Stimulated activated CD4-positive, alpha-beta T cell treated with anti-CD3 and anti-CD28 coated beads, Interleukin-1b, Interleukin-23, amount 100 ng/mL, for 48 hours (primary cell): ENCODE measurements at places on chromosomes 2 and 18.

GRCh38 chr2:180472133-180472532 lies 465.0 kb upstream of the CWC22 start:
- no peak for DNase-seq

GRCh38 chr2:157056200-157056676 lies 201.3 kb upstream of the GALNT5 start:
- no peak for DNase-seq

GRCh38 chr2:18339326-18339725 lies 221.1 kb downstream of the RDH14 start:
- no peak for DNase-seq

DNA sequence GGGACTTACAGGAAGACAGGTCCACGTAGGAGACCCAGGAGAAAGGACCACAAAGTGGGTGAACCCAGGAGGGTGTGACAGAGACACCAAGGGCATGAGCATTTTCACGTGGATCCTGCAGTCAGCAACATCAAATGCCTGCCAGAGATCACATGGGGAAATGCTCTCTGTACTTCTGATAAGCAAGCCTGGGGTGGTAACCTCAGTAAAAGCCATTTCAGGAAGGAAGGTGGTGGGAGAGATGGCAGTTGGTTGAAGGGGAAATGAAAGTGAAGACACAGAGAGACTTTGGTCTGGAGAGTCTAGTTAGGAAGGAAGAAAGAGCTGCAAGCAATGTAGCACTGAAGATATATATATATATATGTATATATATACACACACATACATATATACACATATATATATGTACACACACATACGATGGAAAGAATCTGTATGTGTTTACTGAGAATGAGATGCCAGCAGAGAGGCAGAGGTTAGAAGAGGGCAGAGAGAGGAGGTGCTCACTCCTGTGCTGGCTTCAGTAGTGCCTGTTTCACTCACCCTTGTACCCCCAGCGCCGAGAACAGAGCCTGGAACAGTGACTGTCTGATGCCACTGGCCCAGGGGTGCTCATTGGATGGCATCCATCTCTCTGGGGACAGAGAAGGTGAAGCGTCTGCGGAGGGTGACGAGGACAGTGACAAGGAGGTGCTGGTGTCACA lies 314.9 kb downstream of the AFF3 start:
- no peak for DNase-seq

DNA sequence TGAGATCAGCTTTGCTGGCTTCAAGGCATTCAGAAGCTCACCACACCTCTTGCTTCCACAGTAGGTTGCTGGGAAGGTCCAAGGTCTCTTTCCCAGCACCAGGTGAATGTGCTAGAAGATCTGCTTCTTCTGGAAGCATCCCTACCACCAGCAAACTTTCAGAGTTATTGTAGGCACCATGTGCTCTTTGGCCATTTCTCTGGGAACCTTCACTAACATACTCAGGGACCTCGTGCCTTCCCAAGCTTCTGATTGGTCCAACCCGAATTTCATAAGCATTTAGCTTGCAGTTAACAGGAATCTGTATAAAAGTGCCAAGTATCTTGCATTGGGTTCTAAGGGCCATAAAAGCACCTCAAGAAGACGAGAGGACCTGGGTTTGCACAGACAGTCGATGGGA lies 86.5 kb upstream of the ARL4C start:
- DNase-seq, result no peak

GRCh38 chr2:130957915-130958314 lies 121.2 kb downstream of the ARHGEF4 start:
- DNase-seq, result no peak

GRCh38 chr2:120244656-120245519 lies 7.8 kb upstream of the RALB start:
- no peak for DNase-seq

- no peak for DNase-seq
Observed at GRCh38 chr2:174858745-174859144, 94.5 kb upstream of the CHRNA1 start.

GRCh38 chr2:161975813-161976160 lies 98.2 kb downstream of the DPP4 start:
- DNase-seq, result no peak

- no peak for DNase-seq
Observed at GRCh38 chr2:175175896-175176295, 5.6 kb downstream of the ATP5MC3 start.

DNA sequence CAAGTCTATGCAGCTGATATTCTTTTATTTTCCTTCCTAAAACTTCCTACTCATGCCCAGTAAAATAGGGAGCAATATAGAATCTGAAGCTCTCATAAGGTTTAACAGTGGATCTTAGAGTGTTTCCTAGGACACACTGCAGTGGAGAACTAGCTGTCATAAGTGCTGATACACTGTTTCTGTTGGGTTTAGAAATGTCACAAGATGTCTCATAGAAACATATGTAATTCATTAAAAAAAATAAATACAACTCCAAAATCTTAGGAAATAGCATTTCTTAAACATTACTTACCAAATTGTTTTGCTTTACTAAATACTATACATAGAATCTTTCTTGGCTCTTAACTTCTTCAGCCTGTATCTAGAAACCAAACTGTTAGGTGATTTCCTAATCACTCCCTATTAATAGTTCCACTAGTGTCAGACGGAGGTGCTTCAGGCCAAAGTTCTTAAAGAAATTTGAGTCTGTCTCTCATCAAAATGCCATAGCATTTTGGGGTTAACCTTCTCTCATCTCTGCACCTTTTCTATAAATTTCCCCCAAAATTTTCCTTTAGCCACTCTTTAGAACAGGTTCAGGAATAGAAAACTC lies 93.7 kb downstream of the CERKL start:
- DNase-seq, result no peak

GRCh38 chr2:211854832-211855231 lies 683.8 kb downstream of the ERBB4 start:
- DNase-seq, result no peak

GRCh38 chr2:10242998-10243925 lies 59.4 kb upstream of the HPCAL1 start:
- no peak for DNase-seq

DNA sequence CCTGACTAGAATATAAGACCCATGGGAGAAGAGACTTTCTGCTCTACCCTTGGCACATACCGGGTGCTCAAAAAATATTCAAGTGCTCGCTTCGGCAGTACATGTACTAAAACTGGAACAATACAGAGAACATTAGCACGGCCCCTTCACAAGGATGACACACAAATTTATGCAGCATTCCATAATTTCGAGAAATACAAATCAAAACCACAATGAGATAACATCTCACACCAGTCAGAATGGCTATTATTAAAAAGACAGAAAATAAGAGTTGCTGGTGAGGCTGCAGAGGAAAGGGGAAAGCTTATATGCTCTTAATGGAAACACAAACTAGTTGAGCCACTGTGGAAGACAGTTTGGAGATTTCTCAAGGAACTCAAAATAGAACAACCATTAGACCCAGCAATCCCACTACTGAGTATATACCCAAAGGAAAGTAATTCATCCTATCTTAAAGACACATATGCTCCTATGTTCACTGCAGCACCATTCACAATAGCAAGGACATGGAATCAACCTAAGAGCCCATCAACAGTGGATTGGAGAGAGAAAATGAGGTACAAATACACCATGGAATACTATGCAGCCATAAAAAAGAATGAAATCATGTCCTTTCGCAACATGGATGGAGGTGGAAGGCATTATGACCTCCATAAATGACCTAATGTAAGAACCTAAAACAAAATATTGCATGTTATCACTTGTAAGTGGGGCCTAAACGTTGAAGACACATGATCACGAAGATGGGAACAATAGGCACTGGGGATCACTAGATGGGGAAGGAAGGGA lies 71.6 kb upstream of the CYP1B1 start:
- DNase-seq, result no peak
